T-helper 17 cell (primary cell): ENCODE measurements at places on chromosomes 3 and 15. TPM values are rescaled to one million over a fixed set of nuclear protein-coding genes. Genes with fewer than 3 reads are reported as not detected.

DNA sequence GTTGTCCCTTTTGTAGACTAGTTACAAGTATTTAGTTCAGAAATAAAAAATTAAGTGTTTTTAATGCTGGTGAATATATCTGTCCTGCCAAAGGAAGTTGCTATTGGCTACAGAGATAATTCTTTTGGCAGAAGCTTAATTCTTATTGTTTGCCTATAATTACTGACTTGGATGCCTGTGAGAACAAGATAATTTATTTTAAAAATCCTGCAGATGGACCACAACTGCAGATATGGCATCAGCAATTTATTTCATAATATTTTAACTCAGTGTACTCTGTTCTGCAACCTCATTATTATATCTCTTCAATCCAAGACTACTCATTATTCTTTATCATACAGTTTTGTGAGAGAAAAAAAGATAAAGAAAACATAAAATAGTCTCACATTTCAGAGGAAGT, 789.8 kb downstream of the NAALADL2 start:
- no peaks in the 10 kb centered on the region for H3K36me3 ChIP-seq
- no peak overlapping the region for H3K4me3 ChIP-seq
- H3K27me3 ChIP-seq = no peaks in the 10 kb centered on the region
- no peak overlapping the region for H3K27ac ChIP-seq
- no peaks in the 10 kb centered on the region for H3K4me1 ChIP-seq
- no peak for DNase-seq

DNA sequence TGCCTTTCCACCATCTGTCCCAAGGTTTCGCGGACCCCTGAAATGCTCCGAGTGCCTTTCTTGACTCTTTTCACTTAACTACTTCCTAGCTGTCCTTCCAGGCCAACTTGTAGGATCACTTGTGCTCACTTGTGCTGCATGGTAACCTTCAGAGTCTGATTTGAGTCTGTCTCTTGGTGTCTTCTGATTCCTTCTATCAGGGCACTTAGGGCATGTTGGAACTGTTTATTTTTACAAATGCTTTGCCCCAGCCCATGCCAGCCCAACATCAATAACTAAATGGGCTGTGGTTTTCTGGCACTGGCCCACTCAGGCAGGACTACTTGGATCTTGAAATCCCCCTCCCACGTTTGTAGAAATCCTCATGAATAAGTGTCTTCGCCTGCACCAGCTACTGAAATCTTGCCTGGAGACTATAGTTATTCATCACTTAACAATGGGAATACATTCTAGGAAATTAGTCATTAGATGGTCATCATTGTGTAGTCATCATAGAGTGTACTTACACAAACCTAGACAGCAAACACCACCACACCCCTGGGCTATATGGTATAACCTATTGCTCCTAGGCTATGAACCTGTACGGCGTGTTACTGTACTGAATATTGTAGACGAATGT, 123.1 kb upstream of the STRIT1 start:
- no peaks in the 10 kb centered on the region for H3K4me1 ChIP-seq
- H3K36me3 ChIP-seq = peaks cover under 1% of the 10 kb centered on the region
- no peak overlapping the region for H3K27ac ChIP-seq
- DNase-seq = no peak

GRCh38 chr3:27666708-27667107, 55.4 kb downstream of the EOMES start:
- H3K4me3 ChIP-seq = peak overlapping the region; percentile 63
- H3K27ac ChIP-seq = peak overlapping the region; percentile 71
- H3K27me3 ChIP-seq = no peaks in the 10 kb centered on the region
- DNase-seq = no peak

GRCh38 chr3:149657926-149658743, at the start of gene WWTR1:
Gene WWTR1 (minus strand): TSS chr3:149658025. CDS start chr3:149657306, 719 bp downstream.
- no peak within 1 kb of the TSS for H3K27ac ChIP-seq
- peak; percentile 19 for DNase-seq
- H3K36me3 ChIP-seq = peaks cover 3% of the 10 kb centered on the region
- H3K4me3 ChIP-seq = peak within 1 kb of the TSS; percentile 96
- peaks cover 10% of the 10 kb centered on the region for H3K4me1 ChIP-seq

- H3K27me3 ChIP-seq = no peaks in the 10 kb centered on the region
- H3K4me1 ChIP-seq = peaks cover 19% of the 10 kb centered on the region
- no peaks in the 10 kb centered on the region for H3K36me3 ChIP-seq
- DNase-seq = no peak
Observed at GRCh38 chr3:112334691-112335433, 1.9 kb downstream of the CD200 start.

- DNase-seq = no peak
- H3K4me1 ChIP-seq = no peaks in the 10 kb centered on the region
- H3K4me3 ChIP-seq = no peak overlapping the region
- H3K27me3 ChIP-seq = no peaks in the 10 kb centered on the region
- no peaks in the 10 kb centered on the region for H3K36me3 ChIP-seq
Observed at GRCh38 chr15:95249524-95249923, 1018.2 kb downstream of the MCTP2 start.

The ANKRD63 gene
- total RNA-seq = 0.42 TPM

The POLQ gene
- 0.23 TPM for total RNA-seq

The OSBPL10 gene
- 8.5 TPM for total RNA-seq

GRCh38 chr15:62603742-62604141, 438.7 kb upstream of the C2CD4B start:
- no peak overlapping the region for H3K27ac ChIP-seq
- H3K27me3 ChIP-seq = peaks cover 32% of the 10 kb centered on the region
- no peak for DNase-seq
- H3K4me3 ChIP-seq = no peak overlapping the region
- no peaks in the 10 kb centered on the region for H3K36me3 ChIP-seq

The DCUN1D1 gene
- 51.5 TPM for total RNA-seq
